Testis (tissue), 5 donors: ENCODE measurements at places on chromosomes 5 and 9. TPM values are rescaled to one million over a fixed set of nuclear protein-coding genes. Genes with fewer than 3 reads are reported as not detected.

Gene EDIL3
- 8.6 TPM for polyA plus RNA-seq

Gene PCDHB8
- polyA plus RNA-seq: 2.1 TPM

Gene TAF1L
- polyA plus RNA-seq: 3.0 TPM

Gene NREP
- 28.0 TPM for polyA plus RNA-seq

DNA sequence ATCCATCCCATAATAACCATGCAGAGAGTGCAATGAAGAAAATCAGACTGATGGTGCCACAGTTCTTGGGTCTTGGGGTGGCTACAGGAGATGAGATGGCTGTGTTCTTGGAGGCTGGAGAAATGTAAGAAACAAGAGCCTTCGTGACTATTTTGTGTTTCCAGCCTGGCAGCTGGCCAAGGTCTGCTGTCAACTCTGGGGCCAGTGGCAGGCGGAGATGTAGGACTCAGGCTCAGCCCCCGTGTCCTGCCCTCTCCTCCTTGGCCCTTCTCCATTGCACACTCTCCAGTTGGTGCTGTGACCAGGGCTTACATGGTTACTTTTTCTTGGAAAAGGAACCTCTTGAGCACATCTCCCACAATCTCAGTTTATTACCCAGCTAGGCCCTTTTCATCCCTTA, 235.4 kb downstream of the DMRT2 start:
- DNase-seq: peak; percentile 80

Gene PDLIM4
- polyA plus RNA-seq: 20.5 TPM

DNA sequence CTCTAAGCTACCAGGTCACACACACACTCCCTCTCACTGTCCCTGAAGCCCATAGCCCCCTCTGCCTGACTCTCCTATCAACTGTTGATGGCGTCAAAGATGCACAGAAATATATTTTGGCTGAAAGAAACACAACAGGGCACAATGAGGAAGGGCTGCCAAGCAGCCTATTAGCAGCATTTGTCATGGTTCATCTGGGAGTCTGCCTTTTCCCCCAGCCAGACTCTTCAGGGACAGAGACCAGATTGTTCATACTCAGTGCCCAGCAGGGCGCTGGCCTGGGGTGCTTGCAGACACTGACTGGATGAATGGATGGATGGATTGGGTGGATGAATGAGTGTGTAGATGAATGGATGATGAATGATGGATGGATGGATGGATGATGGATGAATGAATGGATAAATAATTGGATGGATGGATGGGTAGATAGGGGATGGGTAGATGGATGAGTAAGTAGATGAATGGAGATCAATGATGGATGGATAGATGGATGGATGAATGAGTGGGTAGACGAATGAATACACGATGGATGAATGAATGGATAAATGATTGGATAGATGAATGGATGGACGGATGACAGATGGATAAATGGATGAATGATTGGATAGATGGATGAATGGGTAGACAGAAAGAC, 90.5 kb downstream of the ADAMTS2 start:
- peak; percentile 5 for DNase-seq

- no peak for DNase-seq
Measured at GRCh38 chr9:123716339-123716945, 213.5 kb downstream of the DENND1A start.

Gene PCDHGB3
- polyA plus RNA-seq: 0.74 TPM

GRCh38 chr5:78005021-78005785, 229.1 kb upstream of the TBCA start:
- DNase-seq: peak; percentile 35

- no peak for DNase-seq
Measured at GRCh38 chr5:136197462-136198142, 4.6 kb upstream of the SMIM32 start.

GRCh38 chr5:88826646-88827585, 56.1 kb downstream of the MEF2C start:
- peak; percentile 60 for DNase-seq

- DNase-seq: no peak
Measured at GRCh38 chr5:9294793-9295465, 250.9 kb downstream of the SEMA5A start.

Gene SHISAL2B
- polyA plus RNA-seq: not detected

Gene SPINK4
- not detected for polyA plus RNA-seq

Gene DDX4
- 165 TPM for polyA plus RNA-seq

Gene LCN15
- polyA plus RNA-seq: 0.41 TPM

- DNase-seq: no peak
Measured at GRCh38 chr5:21125238-21125983, 1137.4 kb upstream of the CDH18 start.

DNA sequence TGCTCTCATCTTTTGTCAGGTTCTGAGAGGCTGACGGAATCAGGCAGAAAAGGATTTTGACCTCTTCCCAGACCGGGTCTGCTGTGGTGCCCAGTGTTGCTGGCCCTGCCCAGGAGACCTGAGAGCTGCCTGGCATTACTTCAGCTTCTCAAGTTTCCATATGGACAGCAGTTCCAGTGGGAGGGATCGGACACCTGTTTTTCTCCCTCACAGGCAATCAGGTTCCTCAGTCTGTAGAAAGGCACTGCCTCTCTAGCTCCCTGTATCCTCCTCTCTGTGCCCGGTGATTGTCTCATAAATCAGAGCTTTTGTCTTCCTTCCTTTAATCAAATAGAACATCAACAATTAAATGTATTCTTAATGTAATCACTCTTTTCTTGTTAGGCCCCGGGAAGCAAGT, 198.7 kb downstream of the SEMA6A start:
- no peak for DNase-seq

Gene PALM2AKAP2
- polyA plus RNA-seq: 0.25 TPM

DNA sequence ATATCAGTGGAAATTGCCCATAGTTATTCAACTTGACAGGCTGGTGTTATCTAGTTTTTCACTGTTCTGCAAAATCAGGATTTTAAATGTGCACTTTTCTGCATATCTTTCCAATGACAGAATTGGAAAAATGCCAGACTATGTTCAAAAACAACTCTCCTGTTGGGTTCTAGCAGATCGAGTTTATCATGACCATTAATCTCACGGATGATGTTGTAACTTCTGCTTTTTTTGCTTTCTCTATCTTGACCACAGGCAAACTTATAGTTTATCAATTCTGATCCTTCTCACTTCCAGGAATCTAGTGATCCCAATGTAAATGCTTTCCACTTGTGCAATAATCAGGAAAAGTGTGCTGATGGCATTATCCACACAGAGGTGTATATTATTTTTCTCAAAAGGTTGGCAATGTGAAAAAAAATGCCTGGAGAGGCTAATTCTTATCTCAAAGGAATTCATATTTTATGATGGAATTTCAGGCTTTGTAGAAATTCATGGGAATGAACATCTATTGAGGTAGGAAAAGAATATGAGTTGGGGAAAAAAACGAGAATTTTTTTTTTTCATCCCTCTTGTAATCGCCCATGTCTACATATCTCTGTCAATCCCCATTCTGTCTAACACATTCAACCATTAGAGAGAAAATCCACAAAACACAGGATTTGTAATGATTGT, 73.6 kb upstream of the DAB2 start:
- DNase-seq: no peak

DNA sequence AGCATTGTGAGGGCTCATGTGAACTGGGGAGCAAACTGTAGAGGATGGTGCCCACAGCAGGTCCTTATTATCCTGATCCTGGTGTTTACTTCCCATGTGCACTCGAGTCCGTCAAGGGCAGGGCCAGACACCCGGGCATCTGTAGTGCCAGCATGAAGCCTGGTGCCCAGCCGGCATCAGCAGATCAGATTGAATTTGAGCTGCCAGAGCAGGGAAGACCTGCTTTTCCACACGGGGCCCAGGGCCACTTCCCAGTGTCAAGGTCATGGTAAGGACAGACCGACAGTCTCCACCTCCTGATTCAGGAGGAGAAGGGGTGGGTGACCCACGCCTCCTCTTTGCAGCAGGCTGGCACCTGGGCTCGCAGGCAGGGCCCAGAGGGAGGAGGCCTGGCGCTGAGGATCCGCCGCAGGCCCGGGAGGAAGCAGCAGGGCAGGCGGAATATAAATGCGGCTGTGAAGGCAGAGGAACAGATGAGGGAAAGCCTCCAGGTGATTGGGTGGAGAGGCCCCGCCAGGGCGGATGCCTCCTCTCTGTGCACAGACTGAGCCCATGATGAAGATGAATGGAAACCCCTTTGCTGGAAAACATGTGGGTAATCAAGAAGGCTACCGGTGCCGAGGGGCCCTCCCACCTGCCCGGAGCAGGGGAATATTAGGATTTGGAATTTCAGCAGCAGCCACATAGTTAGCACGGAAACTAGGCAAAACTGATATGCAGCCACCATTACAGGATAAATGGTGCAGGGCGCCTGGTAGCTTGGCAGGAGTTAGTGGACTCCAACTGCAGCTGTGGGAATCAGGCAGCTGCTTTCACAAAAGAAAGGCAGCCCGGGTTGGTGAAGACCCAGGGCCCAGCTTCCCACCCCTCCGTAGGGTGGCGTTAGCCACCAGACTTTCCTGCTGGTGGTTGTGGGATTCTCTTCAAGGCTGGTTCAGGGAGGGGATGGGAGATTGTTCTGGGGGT, 114.9 kb downstream of the GAPVD1 start:
- no peak for DNase-seq

- DNase-seq: no peak
Measured at GRCh38 chr5:65209341-65209740, 272.4 kb downstream of the ADAMTS6 start.

Gene DNAI1
- 109 TPM for polyA plus RNA-seq

Gene SLC27A6
- 30.0 TPM for polyA plus RNA-seq

GRCh38 chr5:67182301-67182790, 14.3 kb downstream of the CD180 start:
- DNase-seq: peak; percentile 78

Gene IL4
- not detected for polyA plus RNA-seq

- no peak for DNase-seq
Measured at GRCh38 chr9:14706530-14707140, 13.4 kb upstream of the ZDHHC21 start.

Gene IL13
- 73.4 TPM for polyA plus RNA-seq

- DNase-seq: no peak
Measured at GRCh38 chr5:156386976-156387375, 60.0 kb downstream of the SGCD start.

DNA sequence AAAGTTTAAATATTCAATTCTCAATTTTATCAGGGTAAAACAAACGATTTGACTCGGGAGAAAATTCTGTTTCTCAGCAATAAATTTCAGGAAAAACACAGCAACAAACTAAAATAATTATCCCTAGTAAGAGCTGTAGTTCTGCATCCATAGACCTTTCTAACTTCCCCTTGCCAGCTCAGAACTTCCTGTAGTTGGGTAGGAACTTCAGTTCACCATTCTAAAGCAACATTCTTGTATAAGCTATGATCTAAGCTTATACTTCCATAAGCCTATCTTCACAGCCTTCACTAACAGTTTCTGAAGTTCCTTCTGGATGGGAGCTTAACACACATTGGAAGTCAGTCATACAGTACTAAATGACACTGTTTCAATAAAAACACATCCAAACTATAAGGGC, 96.6 kb downstream of the UBAP2 start:
- no peak for DNase-seq

GRCh38 chr5:115374057-115374775, 77.8 kb upstream of the CCDC112 start:
- DNase-seq: no peak

Gene OLFML2A
- 4.0 TPM for polyA plus RNA-seq

- peak; percentile 89 for DNase-seq
Measured at GRCh38 chr5:177478711-177479646, 5.5 kb upstream of the DBN1 start.

Gene PCDHB16
- polyA plus RNA-seq: 1.9 TPM

DNA sequence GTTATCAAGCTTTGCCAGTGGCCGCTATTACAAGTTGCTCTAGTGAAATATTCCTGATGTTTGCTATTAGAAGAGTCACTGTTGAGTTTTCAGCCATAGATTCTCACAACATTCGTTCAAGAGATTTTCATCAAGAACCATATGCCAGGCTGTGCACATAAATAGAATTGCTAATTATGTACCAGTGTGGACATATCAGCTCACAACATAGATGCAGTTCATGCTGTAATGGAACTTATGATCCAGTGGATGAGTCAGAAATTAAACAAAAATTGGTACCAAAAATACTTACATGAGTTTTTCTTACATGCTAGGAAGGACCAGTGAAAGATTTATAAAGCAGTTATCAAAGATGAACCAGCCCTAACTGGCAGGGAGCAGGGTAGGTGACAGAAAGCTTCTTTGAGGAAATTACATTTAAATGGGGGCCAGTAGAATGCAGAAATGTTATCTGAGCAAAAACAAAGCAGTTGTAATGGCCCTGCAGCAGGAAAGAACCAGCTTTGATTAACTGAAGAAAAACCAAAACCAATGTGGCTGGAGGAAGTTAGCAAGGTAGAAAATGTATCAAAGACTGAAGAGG, 404.2 kb downstream of the DNAH5 start:
- DNase-seq: no peak

GRCh38 chr5:17411436-17412402, 86.3 kb upstream of the TAF11L2 start:
- no peak for DNase-seq

DNA sequence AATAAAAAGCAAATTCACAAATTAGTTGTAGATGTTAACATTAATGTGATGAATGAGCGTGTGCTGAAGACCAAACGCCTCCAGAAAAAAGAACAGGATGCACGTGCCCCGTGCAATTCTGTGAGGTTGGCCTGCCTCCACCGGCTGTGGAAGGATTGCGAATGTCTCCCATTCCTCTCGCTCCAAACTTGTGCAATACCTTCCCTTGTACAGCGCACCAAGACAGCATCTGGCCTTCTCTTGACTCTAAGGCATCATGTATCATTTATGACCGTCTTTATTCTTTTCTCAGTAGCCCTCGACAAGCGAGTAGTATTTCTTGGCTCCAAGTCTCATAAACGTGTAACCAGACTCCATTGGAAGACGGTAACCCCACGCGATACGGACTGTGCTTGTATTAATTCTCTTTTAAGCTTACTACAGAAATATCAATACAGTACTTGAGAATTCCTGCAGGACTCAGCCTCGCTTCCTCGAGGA, 1.5 kb upstream of the TESK1 start:
- peak; percentile 70 for DNase-seq

Gene ANKRD34B
- 0.34 TPM for polyA plus RNA-seq

DNA sequence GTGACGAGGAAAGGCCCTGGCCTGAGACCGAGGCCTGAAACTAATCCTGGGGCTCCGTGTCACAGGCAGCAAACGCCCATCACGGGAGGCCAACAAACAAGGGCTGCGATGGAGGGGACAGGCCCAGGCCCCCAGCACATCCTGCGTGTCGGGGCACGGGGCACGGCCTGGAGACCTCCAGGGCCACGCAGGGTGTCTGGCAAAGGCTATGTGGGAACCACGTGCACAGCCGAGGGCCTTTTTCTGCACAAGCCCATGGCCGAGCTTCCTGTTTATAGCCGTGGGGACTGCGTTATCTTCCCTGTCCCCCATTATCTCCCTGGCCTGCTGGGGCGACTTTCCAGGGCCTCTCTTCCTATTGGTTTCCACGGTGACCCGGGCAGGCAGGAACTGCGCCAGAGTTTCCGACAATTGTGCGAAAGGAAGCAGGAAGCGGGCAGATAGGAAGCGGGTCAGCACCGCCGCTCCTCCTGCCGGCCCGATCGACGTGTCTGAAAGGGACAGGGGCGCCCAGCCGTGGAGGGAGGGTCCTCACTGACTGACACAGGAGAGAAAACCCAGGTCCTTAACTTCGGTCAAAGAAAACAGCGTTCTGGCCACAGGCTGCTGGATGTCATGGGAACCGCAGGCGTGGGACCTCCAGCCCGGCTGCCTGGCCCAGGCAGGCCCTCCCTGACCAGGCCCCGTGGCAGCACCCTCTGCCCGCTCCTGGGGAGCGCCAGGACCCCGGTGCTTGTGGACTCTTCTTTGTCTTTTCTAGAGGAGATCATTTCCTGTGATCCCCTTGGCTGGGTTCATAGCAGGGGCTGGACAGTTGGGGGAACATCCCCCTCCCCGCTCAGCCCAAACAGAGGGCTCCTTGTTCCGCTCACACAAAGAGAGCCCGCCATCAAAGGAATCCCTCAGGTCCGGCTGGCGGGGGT, 29.1 kb upstream of the SEC16A start:
- peak; percentile 32 for DNase-seq

Gene ARID3C
- polyA plus RNA-seq: 0.45 TPM
